ENCODE measurements at places on chromosomes 6 and 20.
A peak's percentile ranks its signal among the peaks of the same experiment; 100 is the strongest.

GRCh38 chr6:1747531-1747930 is 137.8 kb downstream of the FOXC1 start:
- H3K4me1 ChIP-seq = peaks cover 3% of the 10 kb centered on the region
- H3K4me3 ChIP-seq = no peak overlapping the region
- no peaks in the 10 kb centered on the region for H3K27me3 ChIP-seq
- H3K36me3 ChIP-seq = no peaks in the 10 kb centered on the region
- no peak overlapping the region for H3K27ac ChIP-seq

DNA sequence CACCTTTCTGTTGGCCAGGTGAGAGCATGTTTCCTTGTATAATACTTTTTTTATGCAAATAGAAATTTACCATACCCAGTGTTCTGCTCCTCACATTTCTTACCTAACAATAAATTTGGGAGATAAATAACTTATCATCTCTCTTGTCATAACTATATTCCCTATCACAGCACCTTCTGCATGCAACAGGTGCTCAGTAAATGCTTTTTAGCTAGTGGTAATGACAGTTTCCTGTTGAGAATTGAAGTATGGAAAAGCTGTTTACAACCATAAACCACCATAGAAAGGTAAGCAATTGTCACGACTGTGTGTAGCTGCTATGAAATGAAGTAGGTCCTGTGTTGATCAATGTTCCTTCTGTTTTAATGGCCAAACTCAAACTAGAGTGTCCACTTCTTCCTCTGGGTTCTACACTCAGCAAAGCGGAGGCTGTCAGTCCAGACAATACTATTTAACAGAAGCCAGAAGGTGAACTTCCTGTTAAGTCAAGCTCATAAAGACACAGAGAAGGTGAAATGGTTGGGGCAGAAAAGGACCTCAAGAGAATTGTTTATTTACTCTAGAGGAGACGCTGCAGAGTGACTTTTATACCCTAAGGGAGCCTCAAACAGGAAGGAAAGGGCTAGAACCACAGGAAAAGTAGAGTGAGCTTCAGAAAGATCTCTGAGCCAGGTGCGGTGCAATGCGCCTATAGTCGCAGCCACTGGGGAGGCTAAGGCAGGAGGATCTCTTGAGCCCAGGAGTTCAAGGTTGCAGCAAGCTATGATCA is 84.0 kb upstream of the SLC22A16 start:
- no peaks in the 10 kb centered on the region for H3K36me3 ChIP-seq
- H3K27ac ChIP-seq = no peak overlapping the region
- H3K4me3 ChIP-seq = no peak overlapping the region
- no peaks in the 10 kb centered on the region for H3K27me3 ChIP-seq
- DNase-seq = no peak

GRCh38 chr6:149830731-149831307 is 33.3 kb downstream of the LRP11 start:
- no peaks in the 10 kb centered on the region for H3K27me3 ChIP-seq
- no peak for DNase-seq
- H3K4me1 ChIP-seq = no peaks in the 10 kb centered on the region
- H3K4me3 ChIP-seq = no peak overlapping the region
- peaks cover 39% of the 10 kb centered on the region for H3K36me3 ChIP-seq

GRCh38 chr20:10626896-10627295 is 46.9 kb downstream of the JAG1 start:
- no peaks in the 10 kb centered on the region for H3K27me3 ChIP-seq
- no peak overlapping the region for H3K27ac ChIP-seq
- no peak overlapping the region for H3K4me3 ChIP-seq
- H3K4me1 ChIP-seq = peaks cover 27% of the 10 kb centered on the region

- H3K4me3 ChIP-seq = no peak overlapping the region
- H3K27ac ChIP-seq = no peak overlapping the region
- H3K27me3 ChIP-seq = no peaks in the 10 kb centered on the region
- H3K4me1 ChIP-seq = no peaks in the 10 kb centered on the region
Observed at GRCh38 chr6:10655508-10656055, 38.8 kb downstream of the C6orf52 start.

GRCh38 chr6:89079511-89080234 is 878 bp upstream of the PNRC1 start:
- DNase-seq = peak; percentile 35
- no peak overlapping the region for H3K27ac ChIP-seq
- H3K4me1 ChIP-seq = peaks cover 4% of the 10 kb centered on the region

DNA sequence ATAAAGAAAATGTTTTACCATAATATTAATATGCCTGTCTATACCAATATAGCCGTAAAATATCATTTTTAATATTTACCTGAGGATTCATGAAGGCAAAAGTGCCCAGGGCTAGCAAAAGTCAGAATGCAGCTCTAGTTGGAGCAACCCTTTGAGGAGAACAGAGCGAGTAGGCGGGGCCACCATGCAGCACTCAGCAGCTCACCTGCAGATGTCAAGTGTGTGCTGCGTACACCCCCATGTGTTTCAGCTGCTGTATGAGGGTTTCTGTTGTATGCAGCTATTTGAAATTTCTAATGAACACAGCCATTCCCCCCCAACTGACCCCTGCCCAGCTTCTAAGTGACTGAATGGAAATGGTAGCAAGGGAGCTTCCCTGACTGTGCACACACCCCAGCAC is 508.0 kb downstream of the QKI start:
- no peak overlapping the region for H3K27ac ChIP-seq
- H3K27me3 ChIP-seq = no peaks in the 10 kb centered on the region

- H3K36me3 ChIP-seq = peaks cover 10% of the 10 kb centered on the region
- H3K27me3 ChIP-seq = no peaks in the 10 kb centered on the region
- H3K27ac ChIP-seq = no peak overlapping the region
- no peak overlapping the region for H3K4me3 ChIP-seq
Observed at GRCh38 chr6:15284743-15285142, 38.9 kb downstream of the JARID2 start.

DNA sequence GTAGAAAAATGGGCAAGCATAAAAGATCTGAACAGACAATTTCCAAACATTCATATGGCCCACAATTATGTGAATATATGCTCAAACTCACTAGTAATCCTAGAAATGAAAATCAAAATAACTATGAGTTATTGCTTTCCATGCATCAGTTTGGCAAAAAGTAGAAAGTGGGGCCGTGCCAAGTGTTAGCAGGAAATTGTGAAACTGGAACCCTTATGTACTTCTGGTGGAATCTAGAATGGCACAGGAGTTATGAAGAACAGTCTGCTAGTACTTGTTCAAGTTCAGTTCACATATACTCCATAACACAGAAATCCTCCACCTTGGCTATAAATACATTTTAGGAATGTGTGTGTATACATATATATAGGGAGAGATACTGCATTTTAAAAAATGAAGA is 89.8 kb downstream of the EYA2 start:
- no peak for DNase-seq
- H3K27me3 ChIP-seq = no peaks in the 10 kb centered on the region
- H3K4me3 ChIP-seq = no peak overlapping the region
- H3K27ac ChIP-seq = no peak overlapping the region
- no peaks in the 10 kb centered on the region for H3K36me3 ChIP-seq

DNA sequence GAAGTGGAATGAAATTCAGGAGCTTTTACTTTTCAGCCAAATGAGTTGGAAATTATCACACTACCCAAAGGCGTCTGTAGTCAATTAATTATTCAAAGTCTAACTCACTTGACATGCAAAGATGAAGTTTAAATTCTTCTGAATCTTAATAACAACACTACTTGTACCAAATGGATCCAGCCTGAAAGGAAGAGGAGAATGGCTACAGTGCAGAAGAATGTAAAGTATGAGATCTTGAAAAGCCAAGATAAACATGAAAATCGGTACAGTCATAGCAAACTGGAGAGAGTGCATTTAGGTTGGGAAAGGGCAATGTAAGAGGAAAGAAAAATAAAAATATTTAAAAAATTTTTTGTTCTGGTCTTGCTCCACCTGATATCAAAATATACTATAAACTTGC is 195.5 kb downstream of the SIM1 start:
- no peak overlapping the region for H3K27ac ChIP-seq
- no peak overlapping the region for H3K4me3 ChIP-seq
- DNase-seq = no peak
- H3K27me3 ChIP-seq = peaks cover 7% of the 10 kb centered on the region

- DNase-seq = no peak
- H3K4me3 ChIP-seq = no peak overlapping the region
- H3K27me3 ChIP-seq = no peaks in the 10 kb centered on the region
- no peaks in the 10 kb centered on the region for H3K36me3 ChIP-seq
Observed at GRCh38 chr6:14635934-14636591, 518.5 kb downstream of the CD83 start.

DNA sequence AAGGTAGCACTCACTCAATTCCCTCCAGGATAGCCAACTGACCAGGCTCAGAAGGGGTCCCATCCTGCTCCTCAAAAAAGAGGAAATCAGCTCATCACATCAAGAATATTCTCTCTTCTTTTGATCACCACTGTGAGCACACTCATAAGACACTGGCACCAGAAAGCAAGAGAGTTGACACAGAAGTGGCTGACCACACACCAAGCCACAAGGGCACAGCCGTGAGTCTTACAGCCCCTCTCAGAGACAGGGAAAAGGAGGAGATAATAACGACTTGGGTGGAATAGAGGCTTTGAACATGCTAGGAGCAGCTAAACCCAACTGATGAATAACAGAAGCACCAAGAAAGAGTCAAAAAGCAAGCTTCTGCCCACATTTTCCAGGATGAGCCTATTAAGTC is 249.1 kb upstream of the PREP start:
- DNase-seq = no peak
- no peaks in the 10 kb centered on the region for H3K4me1 ChIP-seq
- no peak overlapping the region for H3K4me3 ChIP-seq
- H3K27ac ChIP-seq = no peak overlapping the region
- H3K36me3 ChIP-seq = no peaks in the 10 kb centered on the region

GRCh38 chr20:38875175-38875993 is 50.8 kb upstream of the FAM83D start:
- no peaks in the 10 kb centered on the region for H3K36me3 ChIP-seq
- H3K4me1 ChIP-seq = peaks cover 9% of the 10 kb centered on the region
- no peak overlapping the region for H3K27ac ChIP-seq
- no peak for DNase-seq
- H3K4me3 ChIP-seq = no peak overlapping the region
- H3K27me3 ChIP-seq = no peaks in the 10 kb centered on the region

- DNase-seq = no peak
- H3K4me3 ChIP-seq = no peak overlapping the region
- no peak overlapping the region for H3K27ac ChIP-seq
- H3K36me3 ChIP-seq = no peaks in the 10 kb centered on the region
- H3K27me3 ChIP-seq = peaks cover 58% of the 10 kb centered on the region
- H3K4me1 ChIP-seq = no peaks in the 10 kb centered on the region
Observed at GRCh38 chr20:44748005-44748370, 2.3 kb downstream of the KCNK15 start.

DNA sequence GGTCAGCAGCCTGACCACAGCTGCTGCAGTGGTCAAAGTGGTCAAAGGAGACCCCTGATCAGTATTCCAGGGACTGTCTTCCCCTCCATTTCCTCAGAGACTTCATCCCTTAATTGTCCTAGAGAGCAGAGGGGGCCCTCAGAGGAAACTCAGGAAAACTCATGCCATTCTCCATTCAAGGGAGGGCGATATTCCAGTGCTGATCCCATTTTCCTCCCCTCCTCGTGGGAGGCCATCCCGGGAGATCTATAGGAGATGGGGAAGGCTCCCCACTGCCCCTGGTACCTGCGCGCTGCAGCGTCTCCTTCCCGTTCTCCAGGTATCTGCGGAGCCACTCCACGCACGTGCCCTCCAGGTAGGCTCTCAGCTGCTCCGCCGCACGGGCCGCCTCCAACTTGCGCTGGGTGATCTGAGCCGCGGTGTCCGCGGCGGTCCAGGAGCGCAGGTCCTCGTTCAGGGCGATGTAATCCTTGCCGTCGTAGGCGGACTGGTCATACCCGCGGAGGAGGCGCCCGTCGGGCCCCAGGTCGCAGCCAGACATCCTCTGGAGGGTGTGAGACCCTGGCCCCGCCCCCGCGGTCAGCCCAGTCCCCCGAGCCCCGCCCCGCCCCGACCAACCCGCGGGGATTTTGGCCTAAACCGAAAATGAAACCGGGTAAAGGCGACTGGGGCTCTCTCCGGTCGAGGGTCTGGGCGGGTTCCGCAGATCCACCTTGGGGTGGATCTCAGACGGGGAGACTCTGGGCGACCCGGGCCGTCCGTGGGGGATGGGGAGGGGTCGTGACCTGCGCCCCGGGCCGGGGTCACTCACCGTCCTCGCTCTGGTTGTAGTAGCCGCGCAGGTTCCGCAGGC is 878 bp downstream of the HLA-C start:
- H3K27ac ChIP-seq = no peak overlapping the region
- DNase-seq = peak; percentile 24
- no peaks in the 10 kb centered on the region for H3K36me3 ChIP-seq
- no peaks in the 10 kb centered on the region for H3K4me1 ChIP-seq

GRCh38 chr6:142984386-142984785 is 39.4 kb upstream of the HIVEP2 start:
- no peaks in the 10 kb centered on the region for H3K4me1 ChIP-seq
- H3K4me3 ChIP-seq = no peak overlapping the region
- no peak overlapping the region for H3K27ac ChIP-seq
- H3K27me3 ChIP-seq = no peaks in the 10 kb centered on the region

DNA sequence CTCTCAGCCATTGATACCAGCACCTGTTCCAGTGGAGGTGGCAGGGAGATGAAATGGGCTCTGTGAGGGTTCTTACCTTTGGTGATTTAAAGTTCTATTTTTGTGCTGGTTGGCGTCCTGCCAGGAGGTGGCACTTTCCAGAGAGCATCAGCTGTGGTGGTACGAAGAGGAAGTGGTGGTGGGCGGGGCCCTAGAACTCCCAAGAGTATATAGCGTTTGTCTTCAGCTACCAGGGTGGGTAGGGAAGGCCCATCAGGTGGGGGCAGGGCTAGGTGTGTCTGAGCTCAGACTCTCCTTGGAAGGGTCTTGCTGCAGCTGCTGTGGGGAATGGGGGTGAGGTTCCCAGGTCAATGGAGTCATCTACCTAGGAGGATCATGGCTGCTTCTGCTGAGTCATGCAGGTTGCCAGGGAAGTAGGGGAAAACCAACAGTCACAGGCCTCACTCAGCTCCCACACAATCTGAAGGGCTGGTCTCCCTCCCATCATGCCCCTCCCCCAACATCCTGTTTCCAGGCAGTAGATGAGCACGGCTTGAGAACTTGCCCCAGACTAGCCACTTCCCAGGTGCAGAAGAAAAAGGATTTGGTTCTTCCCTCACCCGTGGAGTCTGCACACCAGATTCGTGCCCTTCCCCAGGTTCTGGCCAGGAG is 46.6 kb downstream of the MOXD1 start:
- H3K4me1 ChIP-seq = no peaks in the 10 kb centered on the region
- H3K27ac ChIP-seq = no peak overlapping the region
- no peak overlapping the region for H3K4me3 ChIP-seq
- H3K36me3 ChIP-seq = no peaks in the 10 kb centered on the region
- DNase-seq = no peak

DNA sequence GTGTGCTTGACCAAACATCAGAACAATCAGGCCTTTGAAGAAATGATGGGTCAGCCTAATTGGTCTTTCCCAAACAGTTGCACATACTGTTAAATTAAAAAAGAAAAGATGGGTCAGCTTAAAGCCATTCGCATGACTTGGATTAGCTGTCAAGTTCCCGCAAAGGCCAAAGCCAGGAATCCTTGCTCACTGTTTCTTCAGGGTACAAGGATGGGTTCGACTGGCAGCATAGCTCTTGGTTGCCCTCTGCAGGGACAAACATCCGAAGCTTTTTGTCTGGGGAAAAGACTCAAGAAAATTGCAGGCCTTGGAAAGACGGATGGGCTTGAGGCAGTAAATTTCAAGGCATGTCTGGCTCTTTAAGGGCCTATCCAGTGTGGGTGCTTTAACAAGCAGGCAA is 168.0 kb downstream of the HDGFL1 start:
- H3K4me1 ChIP-seq = peaks cover 3% of the 10 kb centered on the region
- H3K27ac ChIP-seq = no peak overlapping the region
- H3K36me3 ChIP-seq = no peaks in the 10 kb centered on the region
- H3K4me3 ChIP-seq = no peak overlapping the region
- peak; percentile 64 for DNase-seq
- H3K27me3 ChIP-seq = no peaks in the 10 kb centered on the region

- H3K4me1 ChIP-seq = no peaks in the 10 kb centered on the region
- H3K36me3 ChIP-seq = peaks cover 4% of the 10 kb centered on the region
- H3K4me3 ChIP-seq = no peak overlapping the region
- no peak for DNase-seq
Observed at GRCh38 chr20:32355417-32355841, 2.7 kb upstream of the ASXL1 start.
